Activated CD4-positive, alpha-beta memory T cell treated with anti-CD3 and anti-CD28 coated beads, Interleukin-2, amount 10 ng/mL, durations not matched to agents 7 days and 5 days (primary cell): ENCODE measurements at places on chromosomes 13 and 19. TPM values are rescaled to one million over a fixed set of nuclear protein-coding genes. Genes with fewer than 3 reads are reported as not detected.

ZIC2 gene
- total RNA-seq, result 1.0 TPM

ENOX1 gene
- total RNA-seq, result 0.38 TPM

MCEMP1 gene
- not detected for total RNA-seq

ANKRD24 gene
- total RNA-seq, result 1.3 TPM

NPAS1 gene
- 0.20 TPM for total RNA-seq

TNNI3 gene
- total RNA-seq, result not detected

PPM1N gene
- total RNA-seq, result 4.3 TPM

SIAH3 gene
- not detected for total RNA-seq

- DNase-seq, result no peak
Measured at GRCh38 chr13:112136095-112136494, 69.1 kb downstream of the SOX1 start.

DNA sequence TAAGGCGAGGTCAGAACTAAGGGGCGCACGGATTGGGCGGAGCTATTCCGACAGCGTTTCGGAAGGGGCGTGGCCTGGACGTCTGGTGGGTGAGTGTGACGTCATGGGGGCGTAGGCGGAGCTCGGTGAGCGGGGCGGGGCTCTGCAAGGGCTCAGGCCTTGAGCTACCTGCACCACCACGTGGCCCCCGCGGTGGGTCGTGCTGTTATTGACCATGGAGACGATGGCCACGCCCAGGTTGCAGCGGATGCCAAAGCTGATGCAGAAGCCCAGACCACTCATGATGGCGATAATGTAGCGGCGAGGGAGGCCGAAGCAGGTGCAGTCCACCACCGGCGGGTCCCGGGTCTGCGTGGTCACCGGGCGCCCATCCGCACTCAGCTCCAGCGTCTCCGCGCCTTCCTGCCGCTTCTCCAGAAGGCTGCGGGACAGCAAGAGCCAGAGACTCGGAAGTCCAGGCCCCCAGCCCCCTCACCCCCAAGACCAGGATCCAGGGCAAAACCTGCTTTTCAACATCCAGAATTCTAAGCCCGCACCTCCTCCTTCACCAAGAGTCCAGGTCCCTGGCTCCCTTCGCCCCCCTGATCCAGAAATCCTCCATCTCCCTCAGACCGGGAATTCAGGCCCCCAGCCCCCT is 4.8 kb downstream of the SLC17A7 start:
- DNase-seq, result peak; percentile 70

DNA sequence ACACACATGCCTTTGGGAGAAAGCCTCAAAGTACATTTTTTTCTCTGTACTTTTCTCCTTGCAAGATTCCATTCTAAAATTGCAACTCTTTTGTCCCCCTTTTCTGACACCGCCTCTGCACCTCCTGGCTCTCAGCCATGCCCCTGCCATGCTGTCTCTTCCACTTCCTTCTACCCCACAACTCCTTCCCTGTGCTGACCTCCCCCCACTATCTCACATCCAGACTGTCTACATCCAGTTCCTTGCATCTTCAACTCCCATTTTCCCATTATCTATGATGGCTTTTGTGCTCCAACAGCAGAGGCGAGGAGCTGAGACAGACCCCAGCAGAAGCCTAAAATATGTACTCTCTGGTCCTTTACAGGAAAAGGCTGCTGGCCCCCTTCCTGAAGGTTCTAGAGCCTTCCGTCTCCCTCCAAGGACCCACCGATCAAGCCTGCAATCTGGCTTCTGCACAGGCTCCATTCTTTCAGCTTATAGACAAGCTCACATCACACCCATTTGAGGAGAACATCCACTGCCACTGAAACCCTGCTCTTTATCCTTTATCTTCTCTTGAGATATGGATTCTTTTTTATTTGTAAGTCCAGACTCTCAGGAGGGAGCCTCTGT is 50.2 kb downstream of the RFX2 start:
- DNase-seq, result no peak

GRCh38 chr19:2962018-2962670 is 15.2 kb upstream of the TLE6 start:
- DNase-seq, result peak; percentile 54

GRCh38 chr13:85970727-85971126 is 171.5 kb upstream of the SLITRK6 start:
- DNase-seq, result no peak

GRCh38 chr13:62088165-62088564 is 672.5 kb upstream of the PCDH20 start:
- DNase-seq, result no peak

DNA sequence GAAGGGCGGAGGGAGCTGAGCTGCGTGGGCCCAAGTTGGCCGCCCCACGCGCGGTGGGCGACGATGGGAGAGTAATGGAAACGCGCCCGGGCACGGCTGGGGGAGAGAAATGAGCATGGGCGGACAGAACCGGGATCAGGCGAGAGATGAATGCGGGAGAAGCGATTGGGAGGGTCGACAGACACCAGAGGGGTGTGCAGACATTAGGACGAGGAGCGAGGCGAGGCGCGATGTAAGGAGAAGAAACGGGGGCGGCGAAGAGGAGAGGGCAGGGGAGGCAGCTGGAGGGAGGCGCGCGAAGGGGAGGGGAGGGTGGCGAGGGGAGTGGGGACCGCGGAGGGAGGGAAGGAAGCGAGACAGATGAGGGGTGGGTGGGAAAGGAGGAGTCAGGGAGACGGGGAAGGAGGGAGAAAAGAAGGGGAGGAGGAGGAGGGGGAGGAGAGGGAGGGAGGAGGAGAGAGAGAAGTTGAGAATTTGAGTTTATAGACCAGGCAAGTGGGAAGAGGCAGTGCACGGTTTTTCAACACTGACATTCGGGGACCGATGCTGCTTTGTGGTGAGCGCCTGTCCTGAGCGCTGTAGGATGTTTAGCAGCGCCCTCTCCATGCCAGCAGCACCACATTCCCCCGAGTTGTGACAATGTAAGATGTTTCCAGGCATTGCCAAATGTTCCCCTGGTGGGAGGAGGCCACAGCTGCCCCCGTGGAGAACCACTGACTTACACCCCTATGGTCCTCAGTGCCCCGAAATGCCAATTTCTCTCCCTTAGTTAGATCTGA is at the start of gene SHISA7:
Gene SHISA7 (minus strand): TSS at position 256 of the 779 bp plus-strand sequence. CDS start 437 bp downstream, outside the sequence.
- no peak for DNase-seq

GRCh38 chr13:21909331-21909730 is 238.5 kb downstream of the FGF9 start:
- DNase-seq, result no peak

GRCh38 chr19:2333807-2334211 is 5.3 kb downstream of the SPPL2B start:
- no peak for DNase-seq

- no peak for DNase-seq
Measured at GRCh38 chr19:38273499-38273898, 9.1 kb downstream of the SPINT2 start.

DNA sequence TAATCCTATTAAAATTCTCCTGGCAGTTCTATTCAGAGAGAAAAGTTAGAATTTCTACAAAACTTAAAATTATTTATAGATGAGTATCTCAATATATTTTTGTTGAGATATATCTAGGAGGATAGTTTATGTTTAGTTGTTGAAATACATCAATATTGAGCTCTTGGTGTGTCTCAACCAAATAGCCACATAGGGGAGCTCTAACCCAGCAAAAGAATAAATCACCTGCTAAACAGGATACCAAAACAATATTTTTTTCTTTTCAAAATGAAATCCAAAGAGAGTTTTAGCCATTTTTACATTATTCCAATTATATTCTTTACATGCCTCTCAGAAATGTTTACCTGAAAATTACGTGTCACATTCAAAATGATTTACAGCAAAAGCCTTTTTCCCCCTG is 954.7 kb downstream of the SLITRK6 start:
- no peak for DNase-seq

DNA sequence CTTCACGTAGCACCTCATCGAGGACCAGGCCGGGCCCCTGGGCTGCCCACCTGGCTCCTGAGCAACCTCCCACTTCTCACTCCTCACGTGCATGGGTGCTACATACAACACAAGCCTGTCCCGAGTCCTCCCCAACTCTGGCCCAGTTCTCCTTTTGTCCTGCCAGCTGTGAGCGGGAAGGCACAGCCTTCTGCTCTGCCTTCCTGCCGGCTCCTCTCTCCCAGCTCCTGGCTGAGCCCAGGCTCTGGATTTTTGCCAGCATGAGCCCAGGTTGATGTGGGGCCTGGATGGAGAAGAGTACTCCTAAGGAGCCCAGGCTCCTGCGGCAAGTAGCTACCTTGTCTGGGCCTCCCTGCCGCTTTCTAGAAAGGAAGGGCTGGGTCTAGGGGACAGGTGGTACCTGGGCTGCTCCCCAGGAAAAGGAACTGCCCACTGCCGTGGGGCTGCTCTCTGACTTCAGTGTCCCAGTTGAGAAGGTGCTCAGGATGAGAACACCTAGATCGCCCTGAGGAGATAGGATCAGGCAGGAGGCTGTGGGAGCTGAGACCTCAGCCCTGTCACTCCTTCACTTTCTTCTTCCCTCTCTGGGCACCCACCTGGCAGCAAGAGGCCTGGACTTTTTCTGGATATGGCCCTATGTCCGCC is 23.6 kb downstream of the LYL1 start:
- DNase-seq, result no peak

- no peak for DNase-seq
Measured at GRCh38 chr19:13795595-13796300, 505 bp downstream of the ZSWIM4 start.

- DNase-seq, result no peak
Measured at GRCh38 chr13:54301085-54301484, 1272.5 kb downstream of the OLFM4 start.
